ENCODE measurements at places on chromosomes 11 and 22.

DNA sequence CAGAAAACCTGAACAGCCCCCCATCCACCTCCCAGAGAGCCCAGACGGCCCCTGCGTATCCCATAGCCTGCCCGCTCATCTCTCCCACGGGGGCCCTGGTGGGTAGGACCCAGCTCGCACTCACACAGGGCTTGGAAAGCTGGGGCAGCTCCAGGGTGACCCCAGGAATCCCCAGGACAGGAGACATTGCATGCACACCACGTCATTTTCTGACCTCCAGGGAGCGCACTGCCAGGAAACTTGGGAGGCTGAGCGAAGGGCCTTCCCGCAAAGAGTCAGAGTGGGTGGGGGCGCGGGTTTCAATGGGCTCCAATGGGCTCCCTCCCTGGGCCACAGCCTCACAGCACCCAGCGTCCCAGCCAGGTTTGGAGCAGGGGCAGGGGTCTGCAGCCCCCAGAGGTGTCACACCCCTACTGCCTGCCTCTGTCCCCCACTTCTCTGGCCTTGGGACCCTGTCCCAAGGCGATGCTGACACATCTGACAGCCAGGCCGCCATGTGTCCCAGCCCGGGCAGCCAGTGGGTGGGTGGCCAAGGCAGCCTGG lies 8.2 kb upstream of the SYT8 start:
- DNase-seq: no peak

- no peak for DNase-seq
These were observed 32.0 kb upstream of the CCDC134 start for GRCh38 chr22:41768430-41768829.

DNA sequence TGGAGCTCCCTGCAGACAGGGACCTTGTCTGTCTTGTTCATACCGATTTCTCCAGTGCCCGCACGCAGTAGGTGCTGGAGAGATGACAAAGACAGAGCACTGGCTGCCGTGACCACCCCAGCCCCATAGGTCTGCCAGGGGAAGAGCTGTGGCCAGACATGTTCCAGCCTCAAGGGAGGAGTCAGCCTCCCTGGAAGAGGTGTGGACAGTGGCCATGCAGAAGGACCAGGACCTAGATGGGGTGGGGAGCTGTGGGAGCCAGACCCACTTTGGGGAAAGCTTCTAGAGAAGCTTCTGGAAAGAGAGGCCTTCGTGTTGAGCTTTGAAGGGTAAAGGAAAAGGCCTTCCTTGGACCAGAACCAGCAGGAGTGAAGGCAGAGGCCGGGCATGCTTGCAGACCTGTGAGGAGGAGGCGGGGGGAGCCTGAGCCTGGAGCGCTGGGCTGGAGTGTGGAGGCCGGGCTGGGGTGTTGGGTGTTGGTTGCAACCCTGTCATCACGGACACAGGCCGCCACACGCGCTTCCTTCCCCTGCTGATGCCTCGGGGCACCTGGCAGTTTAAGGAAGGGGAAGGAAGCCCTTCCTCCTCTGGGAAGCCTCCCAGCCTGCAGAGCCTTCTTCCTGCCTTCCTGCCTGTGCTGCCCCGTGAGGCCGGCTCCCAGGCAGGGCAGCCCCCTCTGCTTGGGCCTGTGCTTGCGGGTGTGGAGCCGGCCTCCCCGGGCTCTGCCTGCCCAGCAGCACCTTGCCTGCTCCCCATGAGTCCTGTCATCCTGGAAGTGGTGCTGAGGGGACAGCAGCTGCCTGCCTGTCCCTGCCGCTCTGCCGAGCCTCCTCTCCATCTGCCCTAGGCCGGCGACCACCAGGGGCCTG lies 12.3 kb downstream of the RELT start:
- no peak for DNase-seq

DNA sequence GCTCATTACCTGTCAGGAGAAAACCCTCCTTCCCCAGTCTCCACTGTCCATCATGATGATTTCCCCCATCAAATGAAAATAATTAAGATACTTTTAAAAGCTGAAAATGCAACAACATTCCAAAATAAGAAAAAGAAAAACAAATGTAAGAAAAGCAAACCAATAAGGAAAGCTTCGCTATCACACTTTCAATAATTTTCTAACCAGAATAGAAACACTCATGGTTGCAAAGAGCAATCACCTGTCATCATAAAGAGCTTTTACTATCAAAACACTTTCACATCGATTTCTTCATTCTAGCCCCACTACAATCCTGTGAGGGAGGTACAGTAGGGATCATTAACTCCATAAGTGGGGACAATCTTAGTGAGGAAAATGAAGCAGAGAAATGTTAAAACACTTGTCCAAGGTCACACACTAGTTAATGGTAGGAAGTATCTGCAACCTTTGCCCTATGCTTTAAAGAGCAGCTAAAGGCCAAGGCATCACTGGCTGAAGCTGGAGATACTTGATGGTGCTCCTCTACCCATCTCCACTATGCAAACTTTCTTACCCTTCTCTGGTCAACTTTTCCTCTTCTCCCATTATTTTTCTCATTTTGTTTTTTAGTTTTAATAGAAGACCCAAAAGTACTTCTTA lies 2.6 kb downstream of the RBM4B start:
- DNase-seq: no peak

GRCh38 chr11:100188137-100188783 lies 498.8 kb upstream of the ARHGAP42 start:
- no peak for DNase-seq

DNA sequence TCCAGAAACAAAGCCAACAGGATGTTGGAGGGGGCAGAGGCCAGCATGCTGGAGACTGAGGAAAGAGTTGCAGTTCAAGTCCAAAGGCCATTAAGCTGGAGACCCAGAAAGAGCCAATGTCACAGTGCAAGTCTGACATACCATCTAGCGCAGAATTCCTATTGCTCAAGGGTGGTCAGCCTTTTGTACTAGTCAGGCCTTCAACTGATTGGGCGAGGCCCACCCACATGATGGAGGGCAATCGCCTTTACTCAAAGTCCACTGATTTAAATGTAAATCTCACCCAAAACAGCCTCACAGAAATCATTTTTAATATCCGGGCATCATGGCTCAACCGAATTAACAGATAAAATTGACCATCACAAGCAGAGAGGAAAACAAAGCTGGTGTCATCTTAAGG lies 113.9 kb downstream of the RCN1 start:
- DNase-seq: no peak

DNA sequence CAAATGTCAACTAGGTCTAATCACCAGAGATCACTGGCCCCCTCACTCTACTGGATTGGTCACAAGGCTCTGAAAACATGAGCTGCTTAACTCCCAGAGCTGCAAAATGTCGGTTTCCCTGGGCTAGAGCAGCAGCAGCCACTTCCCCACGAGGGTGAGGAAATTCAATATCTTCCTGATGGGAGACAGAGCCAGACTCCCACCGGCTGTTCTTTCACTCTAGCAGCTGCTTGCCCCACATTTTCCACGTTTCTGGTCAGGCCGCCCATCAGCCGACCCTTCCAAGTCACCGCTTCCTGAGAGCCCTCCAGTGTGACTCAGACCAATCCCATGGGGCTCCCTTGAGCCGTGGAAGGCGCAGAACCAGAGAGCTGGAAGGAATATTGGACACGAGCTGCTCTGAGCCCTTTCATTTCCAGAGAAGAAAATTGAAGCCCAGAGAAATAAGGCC lies 227.0 kb downstream of the ADAMTS15 start:
- no peak for DNase-seq

- no peak for DNase-seq
These were observed 113.8 kb downstream of the ST3GAL4 start for GRCh38 chr11:126469311-126469710.

GRCh38 chr11:126655807-126656128 lies 300.3 kb downstream of the ST3GAL4 start:
- DNase-seq: no peak

- no peak for DNase-seq
These were observed 15.1 kb upstream of the SLC25A18 start for GRCh38 chr22:17548010-17548755.

GRCh38 chr11:17744151-17744940 lies 9.8 kb downstream of the KCNC1 start:
- no peak for DNase-seq

DNA sequence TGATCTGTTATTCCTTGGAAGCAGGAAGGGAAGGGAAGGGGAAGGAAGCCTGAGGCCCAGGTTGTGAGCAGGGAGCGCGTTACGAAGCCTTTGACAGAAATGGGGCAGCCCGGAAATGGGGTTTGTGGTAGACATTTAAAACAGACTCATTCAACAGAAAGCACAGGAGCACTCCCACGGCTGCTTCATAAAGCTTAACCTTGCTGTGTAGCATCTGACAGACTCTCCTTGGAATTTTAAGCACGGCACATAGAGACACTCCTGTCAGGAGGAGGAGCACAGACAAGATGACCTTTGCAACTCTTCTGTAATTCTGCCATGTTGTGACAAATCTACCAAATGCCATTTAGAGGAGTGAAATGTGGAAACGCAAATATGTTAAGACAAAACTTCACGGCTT lies 131.6 kb downstream of the FBXO7 start:
- DNase-seq: no peak

DNA sequence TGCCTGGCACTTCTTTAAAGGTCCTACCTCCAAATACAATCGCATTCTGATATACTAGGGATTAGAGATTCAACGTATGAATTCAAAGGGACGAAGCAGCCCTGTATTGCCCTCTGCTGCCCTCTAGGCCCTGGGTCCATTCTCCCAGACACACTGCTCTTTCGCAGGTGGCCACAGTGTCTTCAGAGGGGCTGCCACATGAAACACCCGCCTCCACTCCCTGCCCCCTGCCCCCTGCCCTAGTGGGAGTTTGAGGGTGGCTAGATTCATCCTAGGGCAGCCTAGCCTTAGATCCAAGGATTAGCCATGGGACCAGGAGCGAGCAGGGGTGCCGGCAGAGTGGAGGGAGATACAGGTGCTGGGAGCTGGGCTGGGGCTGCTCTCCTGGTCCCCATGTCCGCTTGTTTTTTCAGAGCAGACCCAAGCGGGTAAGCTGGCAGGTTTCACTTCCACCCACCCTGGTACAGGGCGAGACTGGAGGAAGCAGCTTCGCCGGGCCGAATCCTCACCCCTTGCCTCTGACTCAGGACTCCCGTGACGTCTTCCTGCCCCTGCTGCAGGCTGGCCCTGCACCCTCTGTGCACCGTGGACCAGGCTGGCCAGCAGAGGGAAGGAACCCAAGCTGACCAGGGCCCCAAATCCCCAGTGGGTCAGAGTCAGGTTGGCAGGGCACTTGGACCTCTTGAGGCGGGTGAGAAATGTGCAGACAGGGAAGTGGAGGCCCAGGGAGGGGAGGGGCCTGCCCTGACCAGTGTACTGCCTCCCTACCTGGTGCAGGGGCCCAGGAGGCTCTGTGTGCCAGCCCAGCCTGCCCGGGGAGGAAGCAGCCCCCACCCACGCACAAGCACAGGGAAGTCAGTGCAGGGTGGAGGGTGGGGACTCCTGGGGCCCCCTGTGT lies 28.4 kb upstream of the HMOX1 start:
- peak; percentile 25 for DNase-seq

- DNase-seq: peak; percentile 23
These were observed at the start of gene TMEM45B for GRCh38 chr11:129815596-129816461. TMEM45B (plus strand) TSS chr11:129815848; CDS start chr11:129852483, 36,635 bp downstream.
